ENCODE measurements at places on chromosomes 5 and 9.

DNA sequence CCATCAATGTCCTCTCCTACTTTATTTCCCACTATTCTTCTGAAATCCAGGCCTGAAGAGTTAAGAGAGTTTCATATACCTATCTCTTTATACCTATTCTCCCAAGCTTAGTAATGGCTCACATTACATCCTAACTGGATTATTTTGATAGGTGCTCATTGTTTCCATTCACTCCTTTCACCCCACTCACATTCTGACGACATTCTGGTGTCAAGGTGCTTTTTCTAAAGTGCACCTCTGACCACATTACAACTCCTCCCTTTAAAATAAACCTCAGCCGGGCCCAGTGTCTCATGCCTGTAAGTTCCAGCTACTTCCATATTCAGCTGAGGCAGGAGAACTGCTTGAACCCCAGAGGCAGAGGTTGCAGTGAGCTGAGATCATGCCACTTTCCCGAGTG, 417.1 kb downstream of the BNC2 start:
- no peak for DNase-seq

DNA sequence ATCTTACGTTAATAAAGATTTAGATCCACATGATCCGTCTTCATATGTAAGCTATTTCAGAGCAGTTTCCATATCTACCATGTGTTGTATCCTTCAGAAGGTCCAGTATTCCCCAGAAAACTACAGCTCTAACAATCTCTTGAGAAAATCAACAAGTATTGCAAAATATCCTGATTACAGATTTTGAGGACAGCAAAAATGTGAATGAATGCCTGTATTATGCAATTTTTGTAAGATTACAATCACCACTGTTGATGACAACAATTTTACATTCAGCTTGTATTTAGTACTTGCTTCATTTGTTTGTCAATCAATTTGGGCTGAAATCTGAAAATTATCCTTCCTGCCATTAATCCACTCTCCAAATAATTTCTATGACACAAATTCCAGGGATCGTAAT, 43.0 kb upstream of the FLT4 start:
- DNase-seq = no peak

GRCh38 chr5:117263231-117263630, 688.6 kb upstream of the SEMA6A start:
- DNase-seq = no peak

- no peak for DNase-seq
Observed at GRCh38 chr9:129586245-129586644, 34.7 kb downstream of the C9orf50 start.

- DNase-seq = no peak
Observed at GRCh38 chr5:25963251-25964008, 1075.0 kb downstream of the CDH9 start.

GRCh38 chr9:93125331-93125894, 8.6 kb downstream of the NINJ1 start:
- DNase-seq = no peak

DNA sequence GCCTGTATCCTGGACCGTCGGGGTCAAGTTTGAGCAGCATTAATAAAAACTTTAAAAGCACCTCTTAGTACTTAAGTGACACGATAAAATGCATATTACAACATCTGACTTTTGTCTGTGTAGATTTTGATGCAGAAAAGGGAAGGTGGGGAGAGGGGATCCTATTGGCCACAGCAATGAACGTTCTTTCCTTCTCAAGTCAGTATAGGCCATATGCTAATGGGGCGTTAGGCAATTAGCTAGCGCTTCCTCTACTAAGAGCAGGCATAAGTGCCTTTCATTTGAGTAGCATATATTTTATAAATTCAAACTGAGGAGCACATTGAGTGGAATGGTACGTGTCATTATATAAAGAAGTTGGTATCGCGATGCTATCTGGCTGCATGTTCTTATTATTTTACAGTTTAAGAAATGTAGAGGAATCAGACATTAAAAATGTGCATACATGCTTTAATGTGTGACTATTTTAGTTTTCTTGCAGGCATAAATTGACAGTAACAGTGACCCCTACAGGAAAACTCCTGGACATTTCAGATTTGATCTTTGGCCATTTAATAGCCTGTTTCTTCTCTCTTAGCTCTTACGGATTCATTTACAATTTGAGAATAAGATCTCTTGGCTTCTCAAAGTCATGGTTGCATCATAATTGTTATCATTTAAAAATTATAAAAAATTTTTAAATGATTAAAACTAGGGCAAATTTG, 1.1 kb upstream of the GNA14 start:
- no peak for DNase-seq

DNA sequence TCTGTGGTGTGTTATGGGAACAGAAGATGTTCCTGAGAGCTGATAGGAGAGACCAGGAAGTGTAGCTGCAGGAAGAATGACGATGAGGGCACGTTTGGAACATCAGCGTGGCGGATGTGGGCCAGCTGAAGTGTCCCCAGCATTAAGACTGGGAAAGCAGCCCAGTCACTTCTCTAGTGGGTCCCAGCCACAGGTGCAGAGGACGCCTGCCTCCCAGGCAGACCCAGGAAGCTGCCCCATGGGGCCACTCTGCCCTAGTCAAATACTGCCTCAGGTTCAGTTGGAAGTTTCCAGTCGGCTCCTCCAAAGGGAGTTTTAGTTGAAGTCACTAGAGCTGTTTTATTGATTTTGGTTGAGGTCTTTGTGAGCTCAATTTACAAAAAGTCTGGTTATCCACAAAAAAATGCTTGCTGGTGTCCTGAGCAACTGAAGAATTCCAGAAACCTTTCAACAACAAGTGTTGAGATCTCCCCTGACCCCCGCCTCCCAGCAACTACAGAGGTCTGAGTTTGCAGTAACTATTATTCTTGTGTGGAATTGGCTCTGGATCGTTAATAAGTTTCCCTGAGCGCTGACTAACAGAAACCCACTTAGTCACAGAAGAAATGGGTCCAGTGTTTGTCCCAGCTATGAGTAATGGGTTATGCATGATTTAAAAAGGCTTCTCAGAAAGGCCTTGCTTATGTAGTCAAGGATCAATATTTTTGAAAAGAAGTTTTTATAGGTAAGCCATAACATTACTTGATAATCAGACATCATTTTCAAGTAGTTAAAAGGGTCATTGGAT, 294.1 kb downstream of the FANCC start:
- no peak for DNase-seq

- no peak for DNase-seq
Observed at GRCh38 chr9:30075451-30076199, 2308.8 kb upstream of the ACO1 start.

- DNase-seq = peak; percentile 65
Observed at GRCh38 chr9:90641884-90642487, 638 bp downstream of the DIRAS2 start.

DNA sequence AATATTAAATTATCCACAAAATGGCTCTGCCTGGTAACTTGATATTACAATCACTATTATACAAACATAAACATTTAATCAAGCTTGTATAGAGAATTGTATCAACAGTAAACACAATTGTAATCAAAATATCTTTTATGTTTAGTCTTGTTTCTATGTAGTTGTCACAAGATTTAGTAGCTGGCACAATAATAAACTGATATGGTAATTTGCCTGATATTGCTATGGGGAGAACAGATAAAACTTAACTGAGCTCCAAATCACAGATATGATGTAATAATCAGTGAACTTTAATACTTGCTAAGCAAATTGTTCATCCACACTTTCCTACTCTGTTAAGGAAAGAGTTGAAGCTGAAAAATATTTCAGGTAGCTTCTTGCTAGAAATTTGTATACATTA, 189.8 kb downstream of the MPDZ start:
- DNase-seq = no peak

GRCh38 chr5:140785905-140786686, at the start of gene PCDHA1:
TSS of gene PCDHA1 (plus strand) at chr5:140786140.
- DNase-seq = no peak

DNA sequence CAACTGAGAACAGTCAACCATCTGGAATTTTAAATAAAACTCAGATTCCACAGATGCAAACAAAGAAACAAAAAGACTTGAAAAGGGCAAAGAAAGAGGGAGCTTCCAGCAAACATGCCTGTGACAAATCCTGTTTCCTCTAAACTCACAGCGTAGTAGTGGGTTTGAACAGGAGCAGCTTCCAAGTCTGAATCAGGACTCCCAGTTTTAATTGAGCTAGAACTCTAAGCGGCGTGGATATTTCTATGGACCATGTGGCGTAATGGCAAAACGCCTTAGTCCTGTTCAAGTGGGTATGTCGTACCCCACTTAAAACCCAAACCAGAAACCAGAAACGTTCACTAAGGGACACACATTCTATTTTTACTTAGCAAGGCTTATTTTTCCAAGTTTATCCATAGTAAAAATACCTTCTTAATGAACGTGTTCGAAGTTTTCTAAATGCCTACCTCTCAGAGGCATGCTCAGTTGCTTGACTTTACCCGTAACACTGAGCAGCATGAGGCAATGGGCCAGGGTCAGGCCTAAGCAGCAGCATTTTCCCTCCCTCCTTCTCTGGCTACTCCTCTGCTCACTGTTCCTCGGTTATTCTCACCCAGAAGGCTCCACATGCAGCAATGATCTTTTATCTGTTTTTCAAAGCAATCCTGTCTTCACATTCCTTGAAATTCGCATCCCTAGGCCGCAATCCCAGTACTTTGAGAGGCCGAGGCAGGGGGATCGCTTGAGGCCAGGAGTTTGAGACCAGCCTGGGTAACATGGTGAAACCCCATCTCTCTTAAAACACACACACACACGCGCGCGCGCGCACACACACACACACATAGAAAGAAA, 77.9 kb downstream of the FNBP1 start:
- no peak for DNase-seq

DNA sequence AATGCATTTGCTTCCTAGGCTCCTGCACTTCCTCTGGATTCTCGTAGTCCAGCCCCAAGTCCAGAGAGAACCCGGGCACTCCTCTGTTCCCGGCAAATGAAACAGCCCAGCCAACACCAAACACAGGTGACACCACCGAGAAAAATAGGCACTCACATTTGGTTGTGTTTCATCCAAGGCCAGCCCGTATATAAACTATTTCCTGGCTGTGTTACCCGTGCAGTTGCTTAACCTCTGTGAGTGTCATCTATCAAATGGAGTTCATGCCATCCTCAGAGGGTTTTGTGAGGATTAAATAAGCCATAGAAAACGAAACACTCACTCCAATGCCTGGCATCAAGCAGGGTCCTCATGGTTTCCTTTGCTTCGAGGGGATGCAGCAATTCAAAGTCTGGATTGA, 115.2 kb downstream of the BOD1 start:
- DNase-seq = no peak

DNA sequence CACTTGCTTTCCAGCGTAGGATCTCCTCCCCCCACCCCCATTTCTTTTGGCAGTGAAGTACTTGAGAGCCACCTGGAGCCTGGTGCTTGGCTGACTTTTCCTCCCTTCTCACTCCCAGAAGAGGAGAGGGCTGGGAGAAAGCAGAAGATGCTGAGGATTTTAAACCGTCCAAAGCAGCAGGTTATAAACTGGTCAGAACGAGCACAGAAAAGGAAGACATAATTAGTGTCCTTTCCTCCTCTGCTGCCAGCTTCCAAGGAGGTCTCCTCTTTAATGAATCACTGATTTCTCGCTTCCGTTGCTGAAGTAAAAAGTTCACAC, 563 bp upstream of the FGF10 start:
- DNase-seq = no peak

- no peak for DNase-seq
Observed at GRCh38 chr5:149940941-149941644, 3.5 kb downstream of the PDE6A start.

DNA sequence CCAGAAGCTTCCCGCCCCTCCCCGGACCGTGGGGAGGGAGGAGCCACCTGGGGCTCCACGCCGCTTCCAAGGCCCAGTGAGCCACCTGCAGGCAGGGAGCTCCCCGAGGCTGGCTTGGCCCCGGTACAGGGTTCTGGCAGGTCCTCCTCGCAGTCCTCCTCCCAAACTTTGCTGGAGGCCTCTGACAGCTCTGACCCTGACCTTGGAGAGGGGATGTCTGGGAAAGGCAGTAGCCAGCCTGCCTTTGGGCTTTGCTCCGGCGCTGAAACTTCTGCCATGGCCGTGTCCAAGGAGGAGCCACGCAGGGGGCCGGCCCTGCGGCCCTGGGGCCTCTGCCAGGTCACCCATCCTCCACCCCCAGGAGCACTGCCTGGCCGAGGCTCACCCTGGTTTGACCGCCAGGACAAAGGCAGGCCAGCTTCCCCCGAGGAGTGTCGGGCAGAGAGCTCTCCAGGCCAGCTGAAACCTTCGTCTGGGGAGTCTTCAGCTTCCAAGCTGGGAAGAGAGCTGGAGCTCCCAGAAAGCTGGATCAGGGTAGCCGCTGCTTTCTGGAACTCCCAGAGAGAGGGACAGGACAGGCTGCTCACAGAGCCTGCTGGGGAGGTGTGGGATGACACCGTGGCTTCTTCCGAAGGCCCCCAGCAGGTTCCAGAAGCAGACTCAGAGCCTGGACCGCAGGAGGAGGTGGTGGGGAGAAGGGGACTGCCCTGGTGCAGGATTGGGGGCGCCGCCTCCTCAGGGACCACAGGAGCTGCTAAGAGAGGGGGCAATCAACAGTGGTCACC, 9.0 kb upstream of the QSOX2 start:
- DNase-seq = no peak

DNA sequence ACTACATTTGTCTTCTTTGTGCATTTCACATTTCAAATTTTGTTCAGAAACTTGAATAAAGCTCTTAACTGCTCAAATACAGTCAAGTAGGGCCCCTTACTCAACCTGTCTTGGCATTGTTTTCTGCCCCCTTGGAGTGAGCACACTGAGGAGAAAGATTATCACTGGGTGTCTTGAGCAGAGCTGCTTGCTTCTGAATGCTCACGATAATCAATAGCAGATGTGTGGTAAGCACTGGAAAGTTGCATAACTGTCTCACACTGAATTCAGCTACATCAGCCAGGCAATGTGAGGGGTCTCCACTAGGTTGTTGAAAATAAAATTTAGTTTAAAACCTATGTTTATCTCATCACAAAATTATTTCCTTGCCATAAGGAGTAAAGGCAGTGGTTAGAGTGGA, 7.8 kb upstream of the TNFAIP8 start:
- no peak for DNase-seq

GRCh38 chr5:90099099-90099498, 310.5 kb downstream of the CETN3 start:
- DNase-seq = no peak

DNA sequence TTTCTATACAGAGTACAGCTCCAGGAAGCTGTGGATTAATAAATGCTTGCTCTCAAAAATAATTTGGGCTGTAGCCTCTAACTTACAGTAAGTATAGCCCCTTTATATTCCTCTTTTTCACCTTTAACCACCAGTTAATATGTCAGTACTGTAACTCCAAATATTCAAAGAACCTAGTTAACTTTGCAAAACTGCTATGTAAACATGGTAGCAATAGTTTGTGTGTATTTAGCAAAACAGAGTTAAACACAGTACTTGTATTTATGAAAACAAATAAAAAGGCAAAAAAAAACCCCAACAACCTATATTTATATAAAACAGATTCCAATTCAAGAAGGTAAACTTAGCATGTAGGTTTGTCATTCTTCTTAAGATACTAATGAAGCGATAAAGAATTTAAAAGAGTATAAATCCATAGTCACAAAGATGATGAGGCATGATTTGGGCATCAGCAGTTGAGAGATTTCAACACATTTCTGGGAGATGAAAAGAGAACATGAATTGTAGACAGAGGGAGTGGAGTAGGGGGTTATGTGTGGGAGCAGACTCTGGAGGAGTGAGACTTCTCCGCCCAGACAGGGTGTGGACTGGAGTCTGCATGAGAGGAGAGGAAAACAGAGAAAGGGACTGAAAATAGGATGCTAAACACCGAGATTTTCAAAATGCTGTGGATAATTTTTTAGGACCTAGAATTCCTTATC, 47.0 kb upstream of the F2RL1 start:
- DNase-seq = no peak

Measured in cerebellar nuclear complex (tissue), 1 donor.